A549 treated with CpdA at 1 μM for 4 hours (cell line): ENCODE measurements at places on chromosomes 1 and 21. TPM values are rescaled to one million over a fixed set of nuclear protein-coding genes. Genes with fewer than 3 reads are reported as not detected.

LDLRAD2 gene
- 0.10 to 0.33 TPM (median 0.14 TPM) in 5 replicates for total RNA-seq

G0S2 gene
- total RNA-seq = 2.2 to 3.8 TPM (median 3.2 TPM) in 5 replicates

WNT3A gene
- total RNA-seq = 0.02 to 0.06 TPM (median 0.05 TPM) in 3 of 5 replicates, not detected in the others

LCE1C gene
- total RNA-seq = not detected in 5 replicates
